GM12865 (cell line): ENCODE measurements at places on chromosomes 2 and 18.

DNA sequence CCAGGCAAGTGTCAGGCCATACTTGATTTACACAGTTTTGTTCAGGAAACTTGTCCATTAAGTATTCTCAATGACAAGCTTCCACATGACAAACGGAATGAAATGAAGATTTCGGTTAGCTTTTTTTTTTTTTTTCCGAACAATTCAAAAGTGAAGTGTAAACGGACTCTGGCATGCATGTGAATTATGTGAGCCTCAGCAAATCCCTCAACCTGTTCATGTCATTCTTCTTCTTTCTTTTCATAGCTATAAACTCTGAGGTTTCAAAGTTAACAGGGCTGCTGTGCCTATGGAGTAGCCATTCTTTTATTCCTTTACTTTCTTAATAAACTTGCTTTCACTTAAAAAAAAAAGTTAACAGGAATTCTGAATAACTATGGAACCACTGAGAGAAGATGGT lies 110.3 kb downstream of the NOL10 start:
- no peak for DNase-seq

DNA sequence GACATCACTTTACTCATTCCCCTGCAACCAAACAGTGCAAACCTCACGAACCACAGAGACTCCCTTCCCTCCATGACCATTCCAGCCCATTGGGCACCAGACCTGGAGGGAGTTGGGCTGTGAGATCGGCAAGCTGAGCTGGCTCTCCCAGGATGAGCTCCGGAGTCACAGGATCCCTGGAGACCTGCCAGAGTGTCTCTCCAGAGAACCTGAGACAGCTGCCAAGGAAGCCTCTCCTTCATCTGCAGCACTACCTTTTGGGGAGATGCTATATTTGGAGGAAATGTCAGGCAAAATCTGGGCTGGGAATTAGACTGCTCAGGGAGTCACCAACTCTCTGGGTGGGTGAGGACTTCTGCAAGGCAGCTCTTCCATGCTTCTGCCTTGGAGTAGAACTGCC lies 417.4 kb downstream of the TNS1 start:
- DNase-seq: no peak

- DNase-seq: no peak
Observed at GRCh38 chr18:8779251-8779650, 73.9 kb downstream of the MTCL1 start.

DNA sequence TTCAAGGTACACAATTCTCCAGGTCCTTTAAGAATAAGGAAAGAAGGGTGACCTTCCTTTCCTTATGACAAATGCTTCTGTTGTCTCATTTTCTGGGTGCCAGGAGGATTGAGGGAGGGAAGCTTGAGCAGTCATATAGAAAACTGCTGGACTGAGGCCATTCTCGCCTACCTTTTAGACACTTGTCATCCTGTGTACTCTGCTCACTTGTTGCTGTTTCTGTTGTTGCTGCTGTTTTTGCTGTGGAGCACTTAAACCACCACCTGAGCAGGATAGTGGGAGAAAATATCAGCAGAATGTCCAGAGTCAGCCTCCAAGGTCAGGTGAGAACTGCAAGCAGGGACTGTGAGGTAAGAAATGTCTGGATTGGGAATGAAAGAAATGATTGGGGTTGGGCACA lies 2.8 kb downstream of the DNAJC5G start:
- no peak for DNase-seq

DNA sequence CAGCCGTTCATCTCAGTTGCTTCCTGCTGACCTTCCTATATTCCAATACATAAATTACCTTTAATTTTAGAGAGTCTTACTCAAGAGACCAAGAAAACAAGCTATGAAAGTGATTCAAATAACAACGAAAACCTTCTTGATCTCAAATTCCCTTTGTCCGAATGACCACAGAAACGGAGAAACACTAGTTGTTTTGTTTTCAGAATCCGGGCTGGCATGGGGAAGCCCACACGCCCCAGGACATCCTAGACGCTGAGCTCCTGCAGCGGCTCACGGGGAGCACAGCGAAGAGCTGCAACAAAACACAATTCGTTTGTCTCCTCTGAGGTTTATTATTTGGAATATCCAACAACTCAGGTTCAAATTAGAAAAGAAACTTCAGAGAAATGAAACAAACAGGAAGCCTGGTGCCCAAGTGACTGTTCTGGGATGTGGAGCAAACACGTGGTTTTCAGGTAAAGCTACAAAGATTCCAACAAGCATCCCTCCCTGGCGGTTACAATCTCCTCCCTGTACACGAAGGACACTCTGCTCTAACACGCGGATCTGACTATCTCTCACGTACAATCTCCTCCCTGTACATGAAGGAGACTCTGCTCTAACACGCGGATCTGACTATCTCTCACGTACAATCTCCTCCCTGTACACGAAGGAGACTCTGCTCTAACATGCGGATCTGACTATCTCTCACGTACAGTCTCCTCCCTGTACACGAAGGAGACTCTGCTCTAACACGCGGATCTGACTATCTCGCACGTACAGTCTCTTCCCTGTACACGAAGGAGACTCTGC lies 237.5 kb downstream of the TWIST2 start:
- no peak for DNase-seq

- no peak for DNase-seq
Observed at GRCh38 chr2:98825020-98825350, 94.1 kb upstream of the MGAT4A start.

DNA sequence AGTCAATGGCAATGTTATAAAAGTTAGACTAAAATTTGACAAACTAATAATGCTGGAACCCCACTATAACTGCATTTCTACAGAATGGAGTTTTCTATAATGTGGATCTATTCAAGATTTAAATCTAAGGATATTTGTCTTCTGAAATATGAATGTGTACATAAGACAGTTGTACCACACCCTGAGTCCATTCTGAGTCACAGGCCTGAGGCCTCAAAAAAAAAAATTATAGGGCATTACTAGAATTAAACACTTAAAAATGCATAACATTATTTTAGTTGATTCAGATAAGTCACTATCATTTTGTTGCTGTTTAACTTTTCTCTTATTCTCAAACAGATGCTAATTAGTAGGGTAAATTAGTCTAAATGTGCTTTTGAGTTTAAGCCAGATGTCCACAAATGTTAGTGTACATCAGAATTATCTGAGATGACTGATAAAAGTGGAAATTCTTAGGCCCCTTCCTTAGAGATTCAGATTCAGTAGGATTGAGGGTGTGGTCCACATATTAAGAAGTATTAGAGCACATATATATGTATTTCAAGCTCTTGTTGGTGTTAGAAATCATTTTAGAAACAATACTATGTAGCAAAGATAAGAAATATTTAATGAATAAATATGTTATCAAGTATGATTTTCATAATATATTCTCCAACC lies 42.4 kb upstream of the COL5A2 start:
- DNase-seq: no peak

- DNase-seq: no peak
Observed at GRCh38 chr2:45009303-45009927, at the start of gene SIX2. Gene SIX2, minus strand, starts transcription at chr2:45009452. Its CDS starts 342 bp downstream, at chr2:45009110.

- DNase-seq: no peak
Observed at GRCh38 chr18:78271790-78272189, 707.8 kb upstream of the SALL3 start.

GRCh38 chr2:176935543-176936102 lies 277.0 kb upstream of the HNRNPA3 start:
- DNase-seq: no peak

DNA sequence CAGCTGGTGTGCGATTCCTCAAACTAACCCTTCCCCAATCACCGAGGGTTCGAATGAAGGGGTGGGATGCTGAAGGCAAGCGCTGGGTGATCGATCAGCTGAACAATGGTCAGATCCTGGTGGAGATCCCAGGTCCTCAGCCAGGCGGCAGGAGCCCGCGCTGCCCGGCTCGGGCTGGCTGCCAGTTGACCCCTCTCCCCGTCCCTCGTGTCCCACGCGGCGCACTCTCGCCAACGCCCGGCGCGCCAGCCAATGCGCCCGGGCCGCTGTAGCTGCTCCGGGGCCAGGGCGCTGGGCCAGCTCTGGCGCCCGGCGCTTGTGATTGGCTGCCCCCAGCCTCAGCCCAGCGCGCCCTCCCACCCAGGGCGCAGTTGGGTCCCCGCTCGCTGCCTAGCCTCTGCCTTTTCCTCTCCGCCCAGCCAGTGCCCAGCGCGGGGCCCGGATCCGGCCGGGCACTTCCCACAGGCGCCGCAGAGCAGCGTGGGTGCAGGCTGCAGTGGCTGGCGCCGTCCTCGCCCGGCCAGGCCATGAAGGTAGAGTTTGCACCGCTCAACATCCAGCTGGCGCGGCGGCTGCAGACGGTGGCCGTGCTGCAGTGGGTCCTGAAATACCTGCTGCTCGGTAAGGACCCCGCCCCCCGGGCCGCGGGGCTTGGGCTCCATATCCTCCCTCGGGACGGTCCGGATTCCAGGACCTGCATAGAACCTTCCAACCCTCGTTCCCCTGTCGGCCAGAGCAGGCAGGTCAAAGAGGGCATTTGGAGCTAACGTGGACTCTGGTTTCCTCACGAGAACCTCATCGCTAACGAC lies at the start of gene MOGAT1:
MOGAT1 (plus strand) TSS at position 400 of the 809 bp plus-strand sequence; CDS start at position 528, 128 bp downstream.
- no peak for DNase-seq

GRCh38 chr2:237319887-237320286 lies 94.1 kb downstream of the COL6A3 start:
- no peak for DNase-seq

- no peak for DNase-seq
Observed at GRCh38 chr2:98940102-98940501, 4.1 kb upstream of the CRACDL start.

DNA sequence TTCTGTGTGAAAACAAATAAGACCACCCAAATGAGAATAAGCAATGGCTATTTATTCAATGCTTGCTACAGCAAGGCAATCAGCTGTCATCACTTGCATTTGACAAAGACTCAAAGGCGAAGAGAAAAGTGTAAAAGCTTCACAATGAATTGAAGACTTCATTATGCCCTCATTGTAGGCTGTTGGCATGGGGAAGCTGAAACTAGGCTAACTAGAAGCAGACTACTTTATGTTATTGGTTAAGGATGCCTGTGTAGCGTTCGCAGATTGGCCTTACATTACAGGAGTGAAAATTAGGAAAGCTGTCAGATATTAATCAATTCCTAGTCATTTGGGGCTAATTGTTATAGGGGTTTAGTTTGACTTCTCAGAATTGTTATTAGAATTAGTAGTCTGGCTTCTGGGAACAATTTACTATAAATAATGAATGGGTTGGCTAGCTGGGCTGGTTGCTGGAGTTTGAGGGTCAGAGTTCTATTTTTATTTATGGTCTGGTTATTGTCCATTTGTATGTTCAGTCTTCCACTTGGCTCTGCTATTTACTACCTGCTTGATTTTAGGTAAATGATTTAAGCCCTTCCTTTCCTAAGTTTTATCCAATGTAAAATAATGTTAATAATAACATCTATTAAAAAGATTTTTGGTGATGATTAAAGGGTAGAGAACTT lies 437.2 kb upstream of the SYT4 start:
- DNase-seq: no peak

DNA sequence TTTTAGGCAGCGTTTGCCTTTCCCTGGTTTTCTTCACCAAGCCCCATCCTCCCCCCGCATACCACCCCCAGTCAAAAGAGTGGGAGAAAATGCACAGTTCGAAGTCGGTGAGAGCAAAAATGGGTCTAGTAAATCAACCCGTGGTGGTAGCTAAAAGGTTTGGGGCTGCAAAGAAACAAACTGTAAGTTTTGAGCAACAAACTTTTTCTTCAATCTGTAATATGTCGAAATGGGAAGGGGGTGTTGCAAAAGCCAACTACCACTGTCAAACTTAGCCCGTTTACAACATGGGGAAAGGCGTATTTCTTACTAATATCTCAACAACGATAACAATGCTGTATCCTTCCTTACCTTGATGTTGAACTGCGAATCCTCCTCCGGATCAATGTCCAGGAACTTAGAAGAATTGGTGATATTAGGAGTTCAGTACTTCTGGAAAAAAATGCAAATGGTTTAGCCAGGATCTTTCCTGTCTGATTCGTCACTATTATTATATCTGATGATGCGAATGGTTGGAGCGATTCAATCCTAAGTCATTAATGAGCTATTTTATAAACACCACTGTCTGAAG lies 2.4 kb upstream of the SATB2 start:
- DNase-seq: no peak

DNA sequence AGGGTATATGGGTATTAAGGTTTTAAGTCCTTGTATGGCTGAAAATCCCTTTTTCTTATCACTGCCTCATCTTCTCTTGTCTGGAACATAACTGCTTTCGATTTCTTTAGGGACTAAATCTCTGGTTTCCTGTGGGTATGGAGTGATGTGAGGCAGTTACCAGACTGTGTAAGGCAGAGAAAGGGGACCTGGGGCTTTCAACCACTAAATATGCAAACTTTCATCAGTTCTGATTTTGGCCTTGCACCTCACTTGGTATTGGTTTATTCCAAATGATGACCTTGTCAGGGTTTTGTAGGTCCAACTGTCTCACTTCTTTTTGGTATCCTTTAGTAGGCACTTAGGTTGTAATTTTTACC lies 9.3 kb downstream of the MAP4K4 start:
- DNase-seq: peak; percentile 71
